ENCODE measurements at places on chromosomes 2 and 18.

DNA sequence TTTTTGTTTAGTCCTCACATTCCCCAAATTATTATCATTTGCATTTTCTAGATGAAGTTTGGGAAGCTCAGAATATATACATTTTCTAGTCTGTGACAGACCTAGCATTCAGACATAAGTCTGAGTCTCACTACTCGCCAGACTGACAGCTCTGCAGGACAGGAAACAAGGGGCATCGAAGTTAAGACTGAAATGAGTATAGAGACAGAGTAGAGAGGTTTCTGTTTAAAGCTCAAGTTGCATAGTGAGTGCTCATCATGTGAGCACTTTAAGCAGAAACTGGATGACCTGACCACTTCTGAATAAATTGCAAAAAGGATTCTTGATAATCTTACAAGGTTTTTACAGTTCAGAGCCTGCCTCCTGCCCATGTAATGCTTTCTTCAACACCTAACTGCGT lies 1.1 kb downstream of the HADHB start:
- no peak for DNase-seq

DNA sequence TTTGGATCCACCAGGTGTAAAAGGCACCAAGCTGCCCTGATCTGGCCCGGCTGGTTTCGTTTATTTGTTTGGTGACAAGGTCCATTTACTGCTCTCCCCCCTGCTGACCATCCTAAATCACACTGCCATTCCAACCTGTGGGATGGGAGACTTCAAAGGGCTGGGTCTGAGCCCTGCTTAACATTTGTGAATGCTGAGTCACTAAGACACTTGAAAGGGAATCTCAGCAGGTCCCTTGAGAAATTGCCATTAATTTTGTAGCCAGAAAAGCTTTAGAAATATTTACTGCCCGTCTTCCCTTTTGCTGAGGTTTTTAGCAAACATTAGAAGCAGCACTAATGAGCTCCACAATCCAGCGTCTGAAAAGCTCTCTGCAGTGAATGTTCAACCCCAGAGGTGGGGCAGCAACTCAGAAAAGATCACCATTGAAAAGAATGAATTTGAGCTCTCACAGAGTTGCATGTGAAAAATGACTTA lies 133.8 kb downstream of the ARL4C start:
- DNase-seq: no peak

- peak; percentile 61 for DNase-seq
Measured at GRCh38 chr18:46320928-46321711, 216.9 kb downstream of the HAUS1 start.

- DNase-seq: no peak
Measured at GRCh38 chr2:142974288-142975024, 97.0 kb downstream of the KYNU start.

- no peak for DNase-seq
Measured at GRCh38 chr18:24930478-24930877, 421.5 kb downstream of the ZNF521 start.

GRCh38 chr2:147553775-147554271 lies 291.0 kb upstream of the ACVR2A start:
- no peak for DNase-seq

GRCh38 chr2:51734115-51734514 lies 702.2 kb upstream of the NRXN1 start:
- DNase-seq: no peak

- no peak for DNase-seq
Measured at GRCh38 chr2:100482741-100483140, 12.5 kb downstream of the NMS start.

DNA sequence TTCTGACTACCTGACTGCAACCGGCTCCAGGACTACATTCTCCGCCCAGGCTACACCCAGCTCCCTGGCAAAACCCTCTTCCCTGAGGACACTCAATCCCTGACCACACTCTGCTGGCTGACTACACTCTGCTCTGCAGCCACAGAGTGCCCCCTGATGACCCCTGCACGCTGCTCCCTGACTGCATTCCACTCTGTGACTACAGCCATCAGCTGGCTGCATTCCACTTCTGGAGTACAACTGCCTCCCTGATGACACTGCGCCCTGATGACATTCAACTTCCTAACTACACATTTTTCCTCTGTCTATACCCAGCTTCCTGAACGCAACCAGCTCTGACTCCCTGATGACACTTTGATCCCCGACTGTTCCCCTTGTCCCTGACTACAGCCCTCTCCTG lies 71.3 kb upstream of the NRXN1 start:
- no peak for DNase-seq
